Pancreas (tissue), 10 donors: ENCODE measurements at places on chromosomes 12 and 14. TPM values are rescaled to one million over a fixed set of nuclear protein-coding genes. Genes with fewer than 3 reads are reported as not detected.

Gene CLEC1B
- total RNA-seq = not detected

Gene GPRC5D
- total RNA-seq = not detected

Gene LRRIQ1
- 0.52 TPM for total RNA-seq

Gene FAM90A1
- 1.4 TPM for total RNA-seq
